Left ventricle myocardium inferior (tissue), 1 donor: ENCODE measurements at places on chromosomes 6 and 20. TPM values are rescaled to one million over a fixed set of nuclear protein-coding genes. Genes with fewer than 3 reads are reported as not detected.

CEP43 gene
- total RNA-seq, result 12.3 TPM

GPLD1 gene
- total RNA-seq, result 0.71 TPM

ZBTB12 gene
- total RNA-seq, result 3.5 TPM

ARHGAP40 gene
- not detected for total RNA-seq

- DNase-seq, result no peak
Measured at GRCh38 chr6:90811596-90812226, 224.8 kb upstream of the MAP3K7 start.

DNA sequence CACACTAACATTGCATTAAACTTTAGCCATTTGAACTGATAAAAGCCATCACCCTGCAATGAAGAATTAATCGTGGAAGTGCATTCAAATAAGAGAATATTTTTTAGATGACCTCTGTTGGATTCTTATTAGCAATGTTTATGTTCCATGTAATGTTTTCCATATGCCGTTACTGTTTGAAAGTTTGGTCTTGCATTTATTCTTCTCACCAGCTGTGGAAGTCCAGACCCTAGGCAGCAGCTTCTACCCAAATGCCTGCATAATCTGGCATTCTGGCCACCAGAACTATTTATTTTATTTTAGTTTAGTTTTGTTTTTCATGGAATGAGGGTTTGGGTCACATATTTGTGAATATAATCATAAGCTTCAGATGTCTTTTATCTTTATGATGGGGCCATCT is 140.4 kb downstream of the SAMD5 start:
- no peak for DNase-seq

DNA sequence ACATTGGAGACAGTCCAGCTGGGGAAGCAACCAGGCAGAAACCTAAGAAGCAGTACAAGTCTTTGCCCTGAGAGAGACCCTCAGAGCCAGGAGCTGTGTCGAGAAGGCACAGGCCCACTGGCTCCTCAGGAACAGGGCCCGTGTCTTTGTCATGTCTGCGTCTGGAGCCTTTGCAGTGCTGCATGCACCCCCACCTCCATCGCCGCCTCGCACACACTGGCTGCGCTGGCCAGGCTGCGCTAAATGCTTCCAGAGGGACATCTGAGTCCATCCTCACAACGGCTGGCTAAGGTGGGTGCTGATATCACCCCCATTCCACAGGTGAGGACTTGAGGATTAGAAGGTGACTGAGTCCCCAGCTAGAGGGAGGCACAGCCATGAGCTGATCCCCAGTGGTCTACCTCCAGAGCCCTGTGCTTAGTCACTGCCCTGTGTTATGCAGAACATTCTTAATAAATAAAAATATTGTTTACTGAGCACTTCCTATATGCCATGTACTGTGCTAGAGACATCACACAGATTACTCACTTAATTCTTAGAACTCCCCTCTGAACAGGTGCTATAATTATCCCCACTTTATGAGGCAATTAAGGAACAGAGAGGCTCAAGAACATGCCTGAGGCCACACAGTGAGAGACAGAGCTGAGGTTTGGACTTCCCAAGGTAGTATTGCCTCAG is 27.6 kb downstream of the GABRR2 start:
- no peak for DNase-seq

DNA sequence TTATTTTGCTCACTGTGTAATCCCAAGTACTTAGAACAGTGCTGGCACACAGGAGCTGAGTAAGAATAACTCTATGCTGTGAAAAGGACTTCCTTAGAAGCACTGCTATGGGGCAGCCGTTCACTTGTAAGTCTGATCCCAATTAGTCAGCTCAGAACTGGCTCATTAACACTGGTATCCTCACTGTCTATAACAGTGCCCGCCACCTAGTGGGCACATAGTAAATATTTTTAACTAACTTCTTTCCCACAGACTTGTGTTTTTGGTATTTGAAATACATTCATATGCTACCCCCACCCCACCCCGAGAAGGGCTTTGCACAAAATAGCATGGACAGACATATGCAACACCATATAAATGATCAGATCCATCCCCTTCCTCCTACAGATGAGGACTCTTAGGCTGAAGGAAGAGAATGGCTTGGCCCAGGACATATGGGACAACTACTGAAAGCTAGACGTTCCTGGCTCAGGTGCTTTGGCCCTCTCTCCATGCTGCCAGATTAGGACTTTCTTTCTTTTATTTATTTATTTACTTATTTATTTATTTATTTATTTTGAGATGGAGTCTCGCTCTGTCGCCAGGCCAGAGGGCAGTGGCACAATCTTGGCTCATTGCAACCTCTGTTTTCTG is 47.1 kb downstream of the DST start:
- DNase-seq, result no peak

GRCh38 chr6:110410511-110410910 is 4.9 kb downstream of the DDO start:
- no peak for DNase-seq

DNA sequence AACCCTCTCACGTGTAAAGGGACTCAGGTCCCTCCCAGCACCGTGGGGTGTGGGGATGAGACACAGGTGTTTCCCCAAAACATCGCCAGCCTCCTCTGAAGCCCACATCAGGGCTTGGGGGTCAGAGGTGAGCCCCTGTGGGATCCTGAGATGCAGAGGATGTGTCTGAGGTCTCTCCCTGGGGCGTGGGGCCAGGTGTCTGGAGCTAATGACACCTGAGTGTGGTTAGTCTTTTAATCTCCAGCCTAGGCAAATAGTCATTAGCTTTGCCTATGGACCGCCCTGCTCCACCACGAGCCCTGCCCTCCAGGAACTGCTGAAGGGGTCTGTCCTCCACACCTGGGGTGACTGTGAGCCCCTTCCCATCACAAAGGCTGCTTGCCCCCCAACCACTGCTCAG is 1.7 kb downstream of the SRMS start:
- DNase-seq, result no peak
